ENCODE measurements at places on chromosomes 4 and X.
A peak's percentile ranks its signal among the peaks of the same experiment; 100 is the strongest.

DNA sequence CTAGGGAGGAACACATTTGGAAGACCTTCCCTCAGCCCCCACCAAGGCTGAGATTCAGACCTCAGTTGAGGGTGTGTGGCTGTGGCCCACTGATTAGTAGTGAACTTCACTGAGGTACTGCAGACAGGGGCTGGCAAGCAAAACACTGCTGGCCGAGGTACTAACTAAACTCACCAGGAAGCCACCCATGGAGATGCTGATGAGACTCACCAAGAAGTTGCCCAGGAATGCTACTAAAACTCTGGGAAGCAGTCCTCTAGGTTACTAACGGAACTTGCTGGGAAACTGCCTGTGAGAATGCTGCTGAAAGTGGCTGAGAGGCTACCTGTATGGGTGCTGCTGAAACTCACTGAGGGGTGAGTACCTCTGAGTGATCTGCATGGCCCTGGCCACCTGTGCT is 372.4 kb upstream of the RPS6KA3 start:
- ATAC-seq = no peak

- ATAC-seq = no peak
These were observed 20.9 kb downstream of the KLB start for GRCh38 chr4:39427520-39428114.

DNA sequence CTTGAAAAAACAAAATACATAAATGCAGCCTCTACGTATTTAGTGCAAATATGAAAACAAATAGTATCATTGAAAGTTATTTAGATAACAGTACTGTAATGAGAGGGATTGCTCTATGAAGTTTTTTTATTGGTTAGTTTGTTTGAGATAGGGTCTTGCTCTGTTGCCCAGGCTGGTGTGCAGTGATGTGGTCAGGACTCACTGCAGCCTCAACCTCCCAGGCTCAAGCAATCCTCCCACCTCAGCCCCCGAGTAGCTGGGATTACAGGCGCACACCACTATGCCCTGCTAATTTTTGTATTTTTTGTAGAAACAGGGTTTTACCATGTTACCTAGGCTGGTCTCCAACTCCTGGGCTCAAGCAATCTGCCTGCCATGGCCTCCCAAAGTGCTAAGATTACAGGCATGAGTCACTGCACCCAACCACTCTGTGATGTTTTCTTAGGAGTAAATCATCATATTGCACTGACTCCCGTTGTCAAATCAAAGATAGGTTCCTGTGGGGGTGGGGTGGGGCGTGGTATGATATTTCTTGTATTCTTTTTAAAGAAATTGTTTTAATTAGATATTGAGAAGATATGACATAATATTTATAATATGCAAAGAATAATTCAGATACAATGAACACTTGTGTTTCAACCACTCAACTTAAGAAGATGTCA is 75.8 kb downstream of the ATG4A start:
- no peak for ATAC-seq

DNA sequence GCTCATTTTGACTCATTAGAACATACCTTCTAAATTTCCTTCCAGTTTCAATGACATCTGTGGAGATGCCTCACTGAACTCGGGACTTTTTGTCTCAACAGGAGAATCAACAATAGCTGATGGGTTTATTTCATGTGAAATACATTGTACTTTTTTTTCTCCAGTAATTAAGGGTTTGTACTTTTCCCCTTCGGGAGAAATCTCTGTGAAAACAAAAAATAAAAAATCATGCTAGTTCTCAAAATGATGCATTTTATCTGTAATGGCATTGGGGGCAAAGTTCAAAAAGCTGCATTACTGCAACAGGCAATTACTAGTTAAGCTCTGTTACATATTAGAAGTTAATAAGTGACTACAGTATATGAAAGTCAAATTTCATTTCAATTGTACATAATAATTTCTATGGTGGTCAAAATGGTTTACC is 167.3 kb upstream of the SH3RF1 start:
- ATAC-seq = peak; percentile 81

GRCh38 chr4:133968174-133968573 is 233.4 kb downstream of the PABPC4L start:
- no peak for ATAC-seq

DNA sequence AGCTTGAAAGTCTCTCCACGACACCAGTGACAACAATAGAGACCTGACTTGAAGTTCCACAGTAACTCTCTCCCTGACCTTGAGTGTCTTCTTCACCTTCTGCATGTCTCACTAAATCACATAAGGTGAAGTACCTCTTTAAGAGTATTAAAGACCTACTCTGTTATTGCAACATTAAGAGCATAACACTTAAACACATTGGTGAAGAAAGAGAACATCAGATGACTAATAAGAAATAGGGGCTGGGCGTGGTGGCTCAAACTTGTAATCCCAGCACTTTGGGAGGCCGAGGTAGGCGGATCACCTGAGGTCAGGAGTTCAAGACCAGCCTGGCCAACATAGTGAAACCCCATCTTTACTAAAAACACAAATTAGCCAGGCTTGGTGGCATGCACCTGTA is 33.9 kb upstream of the MAPK10 start:
- ATAC-seq = no peak

DNA sequence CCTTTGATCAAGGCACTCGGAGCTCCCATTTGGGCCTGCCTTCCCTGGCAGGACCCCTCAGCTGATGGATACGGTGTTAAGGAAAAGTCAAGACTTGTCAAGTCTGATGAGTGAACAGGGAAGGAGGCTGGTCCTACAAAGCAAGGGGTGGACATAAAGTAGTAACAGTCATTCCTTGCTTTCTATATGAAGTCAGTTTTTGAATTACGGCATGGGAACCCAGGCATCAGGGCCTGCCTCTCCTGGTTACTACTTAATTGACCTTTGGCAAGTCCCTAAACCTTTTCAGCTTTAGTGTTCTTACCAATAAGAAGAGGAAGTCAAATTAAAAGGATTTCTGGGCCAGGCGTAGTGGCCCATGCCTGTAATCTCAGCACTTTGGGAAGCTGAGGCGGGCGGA is 7.0 kb downstream of the CHST7 start:
- ATAC-seq = no peak

GRCh38 chr4:79935274-79935673 is 137.8 kb downstream of the ANTXR2 start:
- no peak for ATAC-seq

DNA sequence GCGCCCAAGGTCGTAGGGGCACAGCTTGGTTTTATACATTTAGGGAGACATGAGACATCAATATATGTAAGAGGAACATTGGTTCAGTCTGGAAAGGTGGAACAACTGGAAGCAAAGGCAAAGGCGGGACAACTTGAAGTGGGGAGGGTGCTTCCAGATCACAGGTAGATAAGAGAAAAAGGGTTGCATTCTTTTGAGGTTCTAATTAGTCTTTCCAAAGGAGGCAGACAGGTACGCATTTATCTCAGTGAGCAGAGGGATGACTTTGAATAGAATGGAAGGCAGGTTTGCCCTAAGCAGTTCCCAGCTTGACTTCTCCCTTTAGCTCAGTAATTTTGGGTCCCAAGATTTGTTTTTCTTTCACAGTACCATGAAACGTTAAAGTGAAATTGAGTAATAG is 223.2 kb downstream of the FAM47A start:
- ATAC-seq = no peak

- no peak for ATAC-seq
These were observed 60.2 kb downstream of the SLIT2 start for GRCh38 chr4:20311856-20312255.

GRCh38 chr4:146346276-146346675 is 131.9 kb downstream of the REELD1 start:
- ATAC-seq = no peak

- ATAC-seq = no peak
These were observed 52.5 kb upstream of the ATXN3L start for GRCh38 chrX:13372203-13372980.

GRCh38 chr4:173535957-173536356 is 5.9 kb upstream of the HAND2 start:
- no peak for ATAC-seq

GRCh38 chr4:65600656-65601055 is 69.6 kb downstream of the EPHA5 start:
- no peak for ATAC-seq

GRCh38 chrX:30589146-30589888 is 11.8 kb upstream of the TASL start:
- peak; percentile 62 for ATAC-seq

DNA sequence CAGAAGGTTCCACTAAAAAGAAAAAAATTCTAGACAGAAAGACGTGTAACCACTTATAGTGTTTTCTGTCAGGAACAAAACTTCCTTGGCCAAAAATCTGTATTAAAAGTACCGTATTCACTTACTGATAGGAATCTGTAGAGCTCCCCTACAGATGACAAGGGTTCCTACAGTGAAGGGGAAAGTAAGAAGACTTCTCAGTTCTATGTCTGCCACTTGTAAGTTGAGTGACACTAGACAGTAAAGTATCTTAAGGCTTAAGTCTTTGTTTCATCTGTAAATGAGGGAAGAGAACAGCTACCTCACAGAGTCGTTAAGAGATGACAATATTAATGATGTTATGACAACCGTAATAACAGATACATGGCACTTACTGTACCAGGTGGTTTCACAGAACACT is 3.3 kb downstream of the COQ2 start:
- no peak for ATAC-seq

DNA sequence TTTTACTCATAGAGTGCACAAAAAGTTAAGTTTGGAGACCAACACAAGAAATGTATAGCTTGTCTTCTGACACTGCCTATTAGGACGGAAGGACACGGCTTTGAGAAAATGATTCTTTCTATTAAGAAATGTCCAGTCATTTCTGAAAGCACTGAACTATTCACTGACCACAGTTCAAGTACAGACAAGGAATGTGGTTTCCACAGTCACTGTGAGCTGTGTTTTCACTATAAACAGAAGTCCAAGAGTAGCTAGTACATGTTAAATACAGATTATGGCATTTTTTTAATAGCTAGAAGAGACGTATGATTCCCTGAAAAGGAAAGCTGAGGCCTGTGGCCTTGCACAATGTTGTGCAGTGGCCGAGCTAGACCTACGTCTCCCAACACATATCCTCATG is 115.1 kb upstream of the GPM6A start:
- ATAC-seq = no peak

Data from stimulated activated memory B cell treated with anti-CD40 and anti-IgM and Interleukin-4, amounts not matched to agents 10 μg/mL and 1 μg/mL and 100 μg/mL, for 72 hours (primary cell).